Stimulated activated CD4-positive, alpha-beta T cell treated with anti-CD3 and anti-CD28 coated beads, Interleukin-12 subunit alpha, Interleukin-12 subunit beta, amount 100 ng/mL, for 24 hours (primary cell): ENCODE measurements at places on chromosomes 7 and 10.

GRCh38 chr10:117477961-117478670, 64.4 kb upstream of the EMX2 start:
- no peak for DNase-seq

- DNase-seq: no peak
Observed at GRCh38 chr7:45590679-45591057, 16.5 kb downstream of the ADCY1 start.

GRCh38 chr7:112447406-112447805, 2.9 kb upstream of the IFRD1 start:
- no peak for DNase-seq

GRCh38 chr10:49187950-49188761, at the start of gene TMEM273:
Gene TMEM273, minus strand, starts transcription at chr10:49188391. Its CDS starts 55 bp downstream, at chr10:49188336.
- no peak for DNase-seq

DNA sequence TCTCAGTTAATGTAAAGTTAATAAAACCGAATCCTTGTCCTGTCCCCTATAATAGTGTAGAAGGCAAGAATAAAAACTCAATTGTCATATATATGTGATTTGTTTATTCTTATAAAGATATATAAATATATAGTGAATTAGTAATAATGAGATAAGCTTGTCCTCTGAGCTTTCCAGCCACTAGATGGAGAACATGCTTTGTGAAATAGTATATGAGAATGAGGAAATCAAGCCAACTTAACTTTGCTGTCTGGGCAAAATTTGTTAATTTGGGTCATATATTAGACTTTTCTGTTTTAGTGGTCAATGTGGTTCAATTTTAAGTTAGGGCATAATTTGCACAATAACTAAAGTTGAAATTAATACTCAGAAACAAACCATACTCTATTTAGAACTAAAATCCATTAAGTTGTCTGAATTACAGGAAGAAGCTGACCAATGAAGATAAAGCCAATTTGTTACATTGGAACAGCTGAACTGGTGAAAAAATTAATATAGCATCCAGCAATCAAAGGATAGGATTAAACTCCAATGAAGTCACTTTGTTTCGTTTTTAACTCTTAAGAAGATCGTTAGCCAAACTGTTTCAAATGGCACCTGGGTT, 595.0 kb downstream of the ARL4A start:
- no peak for DNase-seq
